ENCODE measurements at places on chromosomes 4 and X. TPM values are rescaled to one million over a fixed set of nuclear protein-coding genes. Genes with fewer than 3 reads are reported as not detected.

SPIN4 gene
- 13.4 TPM for total RNA-seq

SPATA4 gene
- total RNA-seq: not detected

AWAT2 gene
- total RNA-seq: not detected

NEUROG2 gene
- total RNA-seq: not detected

CDKL2 gene
- 0.45 TPM for total RNA-seq

GATA1 gene
- total RNA-seq: not detected

- DNase-seq: no peak
Measured at GRCh38 chr4:112859456-112860184, 189.8 kb upstream of the ANK2 start.

DNA sequence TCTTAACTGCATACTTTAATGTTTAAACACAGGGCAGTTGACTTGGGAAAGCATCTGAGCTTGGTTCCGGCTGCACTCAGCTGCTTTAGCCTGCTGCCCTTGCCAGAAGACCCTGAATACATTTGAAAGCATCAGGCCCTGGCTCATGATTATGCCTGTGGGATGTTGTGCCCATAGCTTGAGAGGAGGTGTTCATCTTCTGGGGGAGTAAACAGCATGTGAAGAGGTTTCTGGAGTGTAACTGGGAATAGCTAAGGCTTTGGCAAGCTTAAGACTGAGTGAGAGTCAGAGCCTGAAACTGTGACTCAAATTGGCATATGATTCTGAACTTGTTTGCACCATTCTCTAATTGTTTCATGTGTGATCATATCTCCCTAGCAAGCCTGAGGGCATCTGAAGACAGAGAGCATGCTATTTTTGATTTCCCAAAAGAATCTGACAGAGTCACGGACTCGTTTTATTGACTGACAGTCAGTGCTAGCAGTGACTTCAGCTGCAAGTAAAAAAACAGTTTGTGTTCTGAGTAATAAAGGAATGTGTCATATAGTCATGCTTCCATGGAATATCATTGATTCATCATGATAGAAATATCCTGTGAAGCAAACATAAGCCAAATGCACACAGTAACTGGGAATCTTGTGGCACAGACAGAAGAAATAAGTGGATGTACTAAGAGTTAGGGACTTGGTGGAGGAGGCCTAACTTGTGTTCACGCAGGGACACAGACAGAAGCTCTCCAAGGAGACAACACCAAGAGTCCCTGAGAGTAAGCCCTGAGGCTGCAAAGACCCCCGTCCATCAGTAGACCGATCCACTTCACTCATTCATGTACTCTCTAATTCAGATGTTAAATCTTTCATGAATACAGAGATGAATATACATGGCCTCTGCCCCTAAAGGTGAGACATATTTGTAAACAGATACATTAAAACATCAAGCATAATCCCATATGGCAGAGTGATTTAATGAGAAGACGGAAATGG is 100.7 kb downstream of the SYNPO2 start:
- no peak for DNase-seq

DNA sequence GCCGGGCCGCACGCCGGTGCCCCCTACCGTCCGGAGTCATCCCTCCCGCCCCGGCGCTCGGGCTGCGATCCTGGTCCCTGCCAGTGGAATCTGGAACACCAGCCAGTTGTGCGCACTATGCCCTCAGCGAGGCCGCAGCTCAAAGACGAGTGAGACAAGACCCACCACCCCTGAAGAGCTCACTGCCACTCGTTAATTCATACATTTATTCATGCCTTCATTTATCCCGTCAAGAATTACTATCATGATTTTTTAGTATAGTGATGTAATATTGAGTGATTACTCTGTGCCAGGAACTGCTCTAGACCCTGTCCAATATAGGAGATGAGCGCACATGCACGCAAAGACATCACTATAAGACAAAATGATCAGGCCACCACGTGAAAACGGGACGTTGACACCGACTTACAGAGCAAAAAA is 247 bp upstream of the PPA2 start:
- no peak for DNase-seq

GRCh38 chr4:47837094-47837907 is 566 bp downstream of the CORIN start:
- peak; percentile 68 for DNase-seq
